ENCODE measurements at places on chromosomes 5 and 9.

DNA sequence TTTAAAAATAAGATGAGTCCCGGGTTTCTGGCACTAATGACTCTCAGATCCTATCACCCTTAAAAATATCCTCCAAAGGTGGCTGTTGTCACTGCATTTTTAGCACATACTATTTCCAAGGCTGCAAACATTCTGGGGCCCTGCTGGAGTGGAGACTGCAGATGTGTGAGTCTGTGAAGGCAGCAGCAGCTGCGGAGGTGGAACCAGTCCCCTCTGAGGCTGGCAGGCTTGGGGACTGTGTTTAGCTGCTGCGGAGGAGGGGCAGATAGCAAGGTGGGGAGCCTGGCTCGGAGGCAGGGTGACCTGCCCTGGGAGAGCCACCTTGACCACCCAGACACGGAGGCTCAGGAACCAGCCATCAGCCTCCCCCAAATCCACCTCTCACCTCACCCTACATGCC lies 77.0 kb downstream of the C5orf15 start:
- no peak for DNase-seq

- DNase-seq, result no peak
These were observed 1359.1 kb upstream of the CDH9 start for GRCh38 chr5:28397502-28397941.

GRCh38 chr5:88889189-88890069 lies 6.4 kb upstream of the MEF2C start:
- no peak for DNase-seq

GRCh38 chr9:14441976-14442651 lies 128.2 kb upstream of the NFIB start:
- DNase-seq, result no peak

DNA sequence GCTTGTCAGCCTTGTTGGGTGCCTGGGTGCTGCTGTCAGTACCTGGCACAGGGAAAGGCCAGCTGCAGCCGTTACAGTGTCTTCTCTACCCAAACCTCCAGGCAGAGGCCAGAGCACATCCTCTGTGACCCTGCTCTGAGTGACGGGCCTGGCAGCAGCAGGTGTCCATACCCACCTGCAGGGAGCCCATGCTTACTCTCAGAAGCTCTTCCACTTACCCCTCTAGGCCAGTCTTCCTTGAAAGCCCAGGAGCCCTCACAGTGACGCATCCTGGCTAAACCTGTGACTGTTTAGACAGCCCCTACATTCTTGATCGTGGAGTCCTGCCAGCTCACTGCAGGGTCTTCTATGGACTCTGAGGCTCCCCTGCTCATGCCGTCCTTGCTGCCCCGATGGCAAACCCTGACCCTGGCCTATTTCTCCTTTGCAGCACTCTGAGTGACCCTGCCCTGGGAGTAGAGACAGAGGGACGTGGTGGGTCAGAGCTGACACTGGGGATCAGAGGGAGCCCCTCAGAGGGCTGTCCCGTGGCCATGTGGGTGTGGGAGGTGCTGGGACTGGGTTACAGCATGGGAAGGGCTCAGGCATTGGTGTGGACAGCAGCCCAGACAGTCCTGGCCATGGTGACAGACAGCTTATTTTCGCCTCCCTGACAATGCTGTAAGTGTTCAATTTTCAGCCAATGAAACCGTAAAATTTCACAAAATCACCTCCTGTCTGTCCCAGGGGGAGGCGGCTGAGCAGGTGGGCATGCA lies 67.6 kb upstream of the RNF130 start:
- DNase-seq, result no peak

- no peak for DNase-seq
These were observed 791 bp downstream of the RAPGEF6 start for GRCh38 chr5:131634238-131634637.

DNA sequence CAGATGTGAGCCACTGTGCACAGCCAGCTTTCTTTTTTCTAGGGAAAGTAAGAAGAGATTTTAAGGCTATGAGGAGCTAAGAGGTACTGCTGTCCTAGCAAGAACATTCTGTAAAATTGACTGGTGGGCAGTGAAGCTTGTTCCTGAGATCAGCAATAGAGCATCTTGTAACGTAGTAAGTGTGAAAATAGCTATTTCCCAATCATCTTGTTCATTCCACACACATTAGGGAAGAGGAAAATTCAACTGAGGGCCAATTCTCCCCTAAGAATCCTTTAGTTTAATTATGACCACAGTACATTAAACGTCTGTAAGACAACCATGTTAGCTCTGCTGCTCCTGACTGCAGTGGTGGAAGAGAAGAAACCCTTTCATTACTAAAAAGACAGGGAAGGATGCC lies 246.2 kb downstream of the EFNA5 start:
- no peak for DNase-seq

DNA sequence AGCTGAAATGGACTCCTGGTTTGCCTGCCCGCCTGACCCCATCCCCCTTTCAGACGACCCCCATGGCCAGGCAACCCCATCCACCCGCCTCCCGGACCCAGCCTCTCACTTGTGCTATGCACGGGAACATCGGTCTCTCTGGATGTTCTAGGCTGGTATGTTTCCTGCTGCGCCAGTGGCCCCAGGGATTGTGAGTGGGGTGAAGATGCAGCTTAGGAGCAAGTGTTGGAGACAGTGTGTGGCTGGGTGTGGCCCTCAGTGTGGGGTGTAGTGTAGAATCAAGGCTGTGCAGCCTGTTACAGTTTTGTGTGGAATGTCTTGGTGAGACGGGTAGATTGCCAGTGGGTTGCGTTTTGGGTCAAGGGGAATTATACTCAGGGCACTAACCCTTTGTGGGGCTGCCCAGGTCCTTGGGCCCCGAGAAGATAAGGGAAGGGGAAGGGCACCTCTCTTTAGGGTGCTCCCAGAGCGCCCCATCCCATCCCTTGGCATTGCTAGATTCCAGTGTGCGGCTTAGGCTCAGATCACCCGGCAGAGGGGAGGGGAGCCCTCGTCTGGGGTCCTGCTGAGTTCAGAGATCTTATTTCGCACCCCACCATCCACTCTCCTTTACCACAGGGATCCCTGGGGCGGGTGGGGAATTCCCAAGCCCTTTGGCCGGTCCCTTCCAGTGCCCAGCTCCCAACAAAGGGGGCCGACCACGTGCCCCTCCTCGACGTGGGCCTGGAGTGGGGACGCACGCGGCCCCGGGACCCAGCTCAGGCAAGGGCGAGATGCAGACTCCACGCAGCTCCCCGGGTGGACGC lies 4.6 kb downstream of the IER5L start:
- DNase-seq, result no peak

DNA sequence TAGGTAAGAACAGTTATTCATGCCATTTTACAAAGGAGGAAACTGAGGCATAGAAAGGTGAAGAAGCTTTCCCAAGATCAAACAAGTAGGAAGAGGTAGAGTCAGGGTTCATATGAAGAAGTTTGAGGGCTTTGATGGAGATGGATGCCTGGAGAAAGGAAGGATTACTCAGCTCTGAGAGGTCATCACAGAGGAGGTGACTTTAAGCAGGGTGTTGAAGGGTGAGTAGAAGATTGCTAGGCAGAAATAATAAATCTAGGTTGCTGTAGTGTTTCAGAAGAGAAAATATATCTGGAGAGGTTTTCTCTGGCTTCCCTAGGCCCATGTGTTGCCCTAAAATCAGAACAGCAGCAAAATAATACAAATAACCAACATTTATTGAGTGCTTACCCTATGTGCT lies 196.3 kb downstream of the PALM2AKAP2 start:
- DNase-seq, result no peak

DNA sequence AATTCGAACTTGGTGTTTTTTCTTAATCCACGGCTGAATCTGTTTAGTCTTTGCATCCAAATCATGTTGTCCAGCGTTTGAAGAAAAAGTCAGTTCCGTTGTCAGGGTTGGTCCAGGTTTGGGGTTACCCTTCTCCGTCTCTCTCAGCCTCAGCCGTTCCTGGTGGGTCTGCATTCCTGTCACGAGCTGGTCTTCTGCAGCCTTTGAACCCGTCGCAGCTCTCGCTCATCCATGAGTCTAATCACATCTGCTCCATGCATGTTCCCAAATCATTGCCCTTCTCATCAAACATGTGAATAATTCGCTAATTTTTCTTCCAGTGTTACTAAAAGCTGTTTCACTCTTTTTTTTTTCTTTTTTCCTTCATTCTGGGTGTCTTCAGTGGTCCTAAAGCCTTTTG lies 39.0 kb upstream of the EXOC3 start:
- DNase-seq, result no peak

DNA sequence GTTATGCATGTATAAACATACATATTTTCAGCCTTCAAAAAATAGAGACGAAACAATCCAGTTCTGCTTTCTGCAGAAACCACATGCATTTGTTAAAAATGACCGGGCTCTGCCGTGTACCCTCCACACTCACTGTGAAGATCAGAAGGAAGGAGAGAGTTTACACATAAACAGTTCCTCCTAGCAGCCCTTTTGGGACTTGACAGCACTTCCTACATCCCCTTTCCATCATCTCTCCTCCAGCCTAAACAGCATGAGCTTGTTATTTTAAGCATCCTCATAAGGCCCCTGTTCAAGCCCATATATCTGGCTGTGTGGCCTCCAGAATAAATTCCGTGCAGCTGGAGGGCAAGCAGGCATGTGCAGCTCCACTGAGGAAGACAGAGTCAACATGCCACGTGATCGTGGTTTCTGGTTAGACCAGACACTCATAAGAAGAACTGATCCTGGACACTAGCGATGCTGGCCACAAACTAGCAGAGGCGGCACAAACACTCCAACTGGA lies 42.2 kb downstream of the NIPAL4 start:
- DNase-seq, result no peak

DNA sequence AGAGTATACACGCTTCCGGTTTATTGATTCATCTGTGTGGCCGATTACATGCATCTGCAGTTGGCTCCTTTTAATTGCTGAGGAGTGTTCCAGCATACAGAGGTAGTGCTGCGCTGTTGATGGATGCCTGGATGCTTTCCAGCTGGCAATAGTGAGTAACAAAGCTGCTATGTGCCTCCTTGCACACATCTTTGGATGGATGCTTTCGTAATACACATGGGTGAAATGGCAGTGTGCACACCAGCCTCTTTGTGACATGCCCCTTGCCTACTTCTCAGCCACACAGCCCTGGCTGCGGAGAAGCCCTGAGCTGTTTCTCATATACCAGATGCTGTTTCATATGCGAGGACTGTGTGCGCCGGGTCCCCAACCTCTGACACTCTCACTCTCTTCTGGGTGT lies 151.0 kb downstream of the GADD45G start:
- DNase-seq, result no peak

GRCh38 chr9:33329979-33330378 lies 39.7 kb downstream of the NFX1 start:
- no peak for DNase-seq

- DNase-seq, result no peak
These were observed 717 bp upstream of the IQGAP2 start for GRCh38 chr5:76402251-76402885.

- DNase-seq, result no peak
These were observed 13.3 kb upstream of the WHRN start for GRCh38 chr9:114518599-114519022.

- DNase-seq, result no peak
These were observed 108.8 kb upstream of the CD180 start for GRCh38 chr5:67305401-67305800.

DNA sequence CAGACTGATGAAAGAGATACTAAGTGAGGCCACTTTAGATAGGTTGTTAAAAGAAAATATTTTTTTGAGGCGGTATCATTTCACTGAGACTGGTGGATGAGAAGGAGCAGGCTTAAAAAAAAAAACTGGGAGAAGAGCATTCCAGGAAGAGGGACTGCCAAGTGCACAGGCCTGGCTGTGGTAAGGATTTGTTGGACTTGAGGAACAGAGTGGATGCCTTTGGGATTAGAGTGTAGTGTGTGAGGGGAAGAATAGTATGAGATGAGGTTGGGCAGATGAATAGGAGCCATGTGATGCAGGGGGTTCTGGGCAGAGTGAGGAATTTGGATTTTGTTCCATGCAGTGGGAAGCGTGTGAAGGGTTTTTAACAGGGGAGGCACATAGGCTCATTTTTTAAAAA lies 57.9 kb downstream of the PBX3 start:
- DNase-seq, result no peak

- DNase-seq, result no peak
These were observed 652.3 kb downstream of the BNC2 start for GRCh38 chr9:16217943-16218701.

- no peak for DNase-seq
These were observed 14.8 kb upstream of the TMC1 start for GRCh38 chr9:72506615-72507014.

- no peak for DNase-seq
These were observed 4.4 kb downstream of the SLC25A25 start for GRCh38 chr9:128072144-128073021.

DNA sequence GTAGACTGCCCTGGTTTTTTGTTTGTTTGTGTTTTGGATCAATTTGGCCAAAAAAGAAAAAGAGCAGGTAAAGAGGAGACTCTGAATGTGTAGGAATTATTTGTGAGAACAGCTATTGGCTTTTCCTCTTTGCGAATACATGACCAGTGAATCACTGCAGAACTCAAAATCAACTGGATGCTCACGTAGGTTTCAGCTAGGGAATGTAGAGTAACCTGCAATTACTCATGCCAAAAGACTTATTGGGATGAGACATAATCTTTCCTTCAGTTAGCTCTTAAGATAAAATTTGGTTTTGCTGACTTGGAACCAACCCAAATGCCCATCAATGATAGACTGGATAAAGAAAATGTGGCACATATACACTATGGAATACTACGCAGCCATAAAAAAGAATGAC lies 348.0 kb downstream of the NPR3 start:
- no peak for DNase-seq

GRCh38 chr5:72040513-72040912 lies 66.8 kb upstream of the MAP1B start:
- no peak for DNase-seq

DNA sequence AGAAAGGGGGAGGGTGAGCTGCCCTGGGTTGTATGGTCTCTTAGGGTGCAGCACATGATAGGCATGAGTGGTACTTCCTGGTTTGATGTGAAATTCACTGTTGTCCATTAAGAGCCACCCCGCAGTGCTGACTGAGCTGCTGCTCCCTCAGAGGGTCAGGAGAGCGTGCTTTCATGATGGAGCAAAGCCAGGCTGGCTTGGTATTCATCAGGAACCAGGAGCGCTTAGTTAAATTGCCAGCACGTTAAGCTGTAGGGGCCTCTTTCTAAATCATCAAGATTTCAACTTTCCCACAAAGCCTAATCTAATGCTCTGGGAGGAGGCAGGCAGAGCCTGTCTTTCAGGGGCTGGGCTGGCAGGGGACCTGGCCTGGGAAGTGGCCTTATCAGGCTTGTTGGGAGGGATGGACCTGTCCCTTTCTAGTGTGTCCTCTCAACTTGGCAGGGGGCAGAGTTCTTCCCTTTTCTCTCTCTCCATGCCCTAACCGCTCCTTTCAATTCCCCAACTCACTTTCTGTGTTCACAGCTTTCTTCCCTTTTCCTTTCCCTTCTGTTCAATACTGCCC lies 7.9 kb downstream of the CYSTM1 start:
- DNase-seq, result no peak

DNA sequence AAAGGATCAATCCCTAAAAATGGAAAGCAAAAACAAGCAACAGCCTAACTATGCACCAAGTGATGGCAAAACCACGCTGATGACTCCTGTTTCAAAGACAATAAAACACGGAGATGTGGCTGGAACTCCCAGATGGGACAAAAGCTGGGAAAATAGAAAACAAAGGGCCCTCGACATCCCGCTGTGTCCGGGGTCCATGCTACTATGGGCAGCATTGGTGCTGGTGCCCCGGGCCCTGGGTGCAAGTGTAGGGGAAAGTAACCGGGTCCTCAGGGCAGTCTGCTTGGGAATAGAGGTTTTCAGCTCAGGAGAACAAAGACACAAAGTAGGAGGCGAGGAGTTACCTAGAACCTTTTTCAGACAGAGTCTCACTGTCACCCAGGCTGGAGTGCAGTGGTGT lies 46.1 kb downstream of the MRPL36 start:
- DNase-seq, result no peak

GRCh38 chr5:175290379-175290778 lies 153.6 kb downstream of the DRD1 start:
- no peak for DNase-seq

All from HS-5 (cell line).